Activated T-helper 1 cell treated with anti-CD3 and anti-CD28 coated beads, Interleukin-2, amount 50 U/mL, for 16 hours (primary cell): ENCODE measurements at places on chromosomes 7 and 10.

DNA sequence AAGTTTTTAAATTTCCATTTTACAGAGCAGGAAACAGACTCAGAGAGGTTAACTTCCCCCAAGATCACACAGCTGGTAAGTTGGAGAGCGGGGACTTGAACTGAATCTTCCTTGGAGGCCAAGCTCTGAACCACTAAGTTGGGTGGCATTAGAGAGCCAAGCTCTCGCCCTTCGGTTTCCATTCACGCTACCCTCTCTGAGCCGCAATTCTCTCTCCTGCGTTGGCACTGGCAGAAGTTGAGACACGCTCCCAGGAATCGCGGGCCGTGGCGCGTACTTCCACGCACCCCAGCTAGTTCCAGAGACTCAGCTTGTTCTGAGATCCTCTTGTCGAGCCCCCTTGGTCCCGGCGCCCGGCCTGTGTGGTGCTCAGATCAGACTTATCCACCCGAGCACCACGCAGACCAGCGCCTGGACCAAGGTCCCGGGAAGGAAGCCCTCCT, 29.3 kb upstream of the VAX1 start:
- DNase-seq, result no peak

DNA sequence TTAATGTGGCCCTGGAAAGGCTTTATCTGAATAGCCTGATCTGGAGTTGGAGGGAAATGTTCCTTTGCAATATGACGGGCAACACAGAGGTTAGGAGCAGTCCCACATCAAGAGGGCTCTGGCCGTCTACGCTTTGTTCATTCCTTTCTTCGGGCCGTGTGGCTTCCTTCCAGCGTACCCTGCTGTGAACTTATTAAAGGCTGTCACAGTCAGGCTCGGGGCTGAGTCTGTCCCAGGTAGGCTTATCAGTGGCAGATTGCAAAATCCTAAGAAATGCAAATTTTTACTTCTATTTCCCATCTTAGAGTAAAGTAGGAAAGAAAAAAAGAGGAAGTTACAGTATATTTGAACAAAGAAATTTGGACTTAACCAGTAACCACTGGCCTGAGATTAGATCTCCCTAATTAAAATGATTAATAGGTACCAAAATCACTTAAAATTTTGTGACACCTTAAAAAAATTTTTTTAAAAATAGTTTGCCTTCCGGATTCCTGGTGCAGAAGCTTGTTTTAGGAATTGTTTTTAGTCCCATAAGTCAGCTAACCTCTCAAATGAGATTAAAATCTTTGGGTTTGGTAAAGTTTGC, 453.1 kb upstream of the MKI67 start:
- no peak for DNase-seq

- DNase-seq, result no peak
These were observed 178.3 kb upstream of the KLF14 start for GRCh38 chr7:130912082-130912861.

- DNase-seq, result no peak
These were observed 209.3 kb upstream of the PLXDC2 start for GRCh38 chr10:19606968-19607367.

GRCh38 chr10:9819756-9820494, 1197.7 kb upstream of the CELF2 start:
- DNase-seq, result no peak

DNA sequence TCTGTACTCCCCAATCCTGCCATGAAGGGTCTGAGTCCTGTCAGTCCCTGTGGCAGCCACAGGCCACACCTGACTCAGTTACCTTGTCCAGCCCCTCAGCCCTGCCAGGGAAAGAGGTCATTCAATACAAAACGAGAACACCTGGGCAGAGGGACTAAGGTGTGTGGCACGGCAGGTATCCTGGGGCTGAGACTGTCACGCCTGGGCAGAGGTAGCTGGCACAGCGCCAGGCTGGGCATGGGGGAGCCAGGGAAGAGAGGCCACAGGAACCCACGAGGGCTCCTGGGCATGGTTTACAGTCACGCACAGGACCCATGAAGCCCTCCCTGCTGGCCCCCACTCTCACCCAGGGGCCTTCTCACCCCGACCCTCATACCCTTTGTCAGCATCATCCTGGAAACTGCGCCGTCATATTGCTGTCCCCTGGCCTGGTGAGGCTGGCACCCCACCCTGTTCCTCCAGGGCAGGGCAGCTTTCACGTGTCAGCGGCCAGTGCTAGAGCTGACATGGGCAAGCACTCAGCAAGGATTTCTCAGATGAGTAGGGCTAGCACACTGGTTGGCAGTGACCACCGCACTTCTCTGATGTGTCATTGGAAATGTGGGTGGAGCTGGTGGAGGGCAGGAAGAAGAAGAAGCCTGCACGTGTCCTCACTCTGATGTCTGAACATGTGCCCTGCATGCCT, 42.7 kb downstream of the LRRC18 start:
- DNase-seq, result no peak

DNA sequence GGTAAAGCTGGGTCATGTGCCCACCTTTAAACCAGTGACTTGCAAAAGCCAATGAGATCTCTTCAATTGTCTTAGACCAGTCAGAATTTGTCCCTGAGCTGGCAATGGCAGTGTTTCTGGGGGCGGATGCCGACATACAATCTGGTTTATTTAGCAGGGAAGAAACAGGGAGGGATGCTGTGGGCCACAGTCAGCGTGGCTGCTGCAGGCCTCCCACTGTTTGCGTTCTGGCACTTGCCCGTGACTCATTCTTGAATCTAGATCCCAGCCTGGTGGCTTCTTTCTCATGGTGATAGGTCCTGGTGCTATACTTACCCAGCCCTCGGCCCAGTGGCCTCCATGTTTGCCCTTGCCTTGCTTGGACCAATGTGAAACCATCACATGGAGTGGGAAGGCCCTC, 3.1 kb upstream of the CPA1 start:
- DNase-seq, result no peak

- no peak for DNase-seq
These were observed 11.0 kb downstream of the GUSB start for GRCh38 chr7:65971021-65971420.

DNA sequence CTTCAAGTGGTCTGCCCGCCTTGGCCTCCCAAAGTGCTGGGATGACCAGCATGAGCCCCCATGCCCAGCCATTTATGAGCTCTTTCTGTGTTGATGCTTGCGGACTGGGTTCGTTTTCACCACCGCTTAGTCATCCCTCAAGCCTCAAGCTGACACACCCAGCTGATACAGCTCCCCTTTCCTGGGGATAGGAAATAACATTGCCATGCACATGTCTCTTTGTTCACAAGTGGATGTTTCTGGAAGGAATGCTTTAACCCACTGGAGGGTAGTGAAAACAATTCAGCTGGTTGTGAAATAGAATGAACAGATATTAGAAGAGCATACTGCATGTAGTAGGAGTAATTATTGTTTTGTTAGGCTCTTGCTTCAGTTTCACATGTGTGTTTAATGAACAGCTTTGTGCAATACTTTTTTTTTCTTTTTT, 8.5 kb upstream of the METTL27 start:
- DNase-seq, result no peak

- DNase-seq, result no peak
These were observed 88.9 kb upstream of the NEBL start for GRCh38 chr10:20986049-20986448.

DNA sequence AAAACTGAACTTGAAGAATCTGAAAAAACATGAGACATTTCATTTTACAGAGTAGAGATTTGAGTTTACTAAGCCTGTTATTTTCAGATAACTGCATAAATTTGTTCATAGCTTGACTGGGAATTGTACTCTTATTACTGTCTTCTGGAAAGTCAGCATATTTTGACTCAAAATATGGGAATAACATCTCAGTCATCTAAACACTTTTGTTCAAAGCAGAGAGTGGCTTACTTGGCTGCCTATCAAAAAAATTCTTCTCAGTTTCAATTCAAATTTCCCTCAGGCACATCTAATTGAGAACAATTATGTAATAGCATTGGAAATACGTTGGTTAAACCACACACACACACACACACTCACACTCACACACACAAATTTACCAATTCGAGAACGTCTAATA, 384.6 kb downstream of the ARL4A start:
- no peak for DNase-seq

DNA sequence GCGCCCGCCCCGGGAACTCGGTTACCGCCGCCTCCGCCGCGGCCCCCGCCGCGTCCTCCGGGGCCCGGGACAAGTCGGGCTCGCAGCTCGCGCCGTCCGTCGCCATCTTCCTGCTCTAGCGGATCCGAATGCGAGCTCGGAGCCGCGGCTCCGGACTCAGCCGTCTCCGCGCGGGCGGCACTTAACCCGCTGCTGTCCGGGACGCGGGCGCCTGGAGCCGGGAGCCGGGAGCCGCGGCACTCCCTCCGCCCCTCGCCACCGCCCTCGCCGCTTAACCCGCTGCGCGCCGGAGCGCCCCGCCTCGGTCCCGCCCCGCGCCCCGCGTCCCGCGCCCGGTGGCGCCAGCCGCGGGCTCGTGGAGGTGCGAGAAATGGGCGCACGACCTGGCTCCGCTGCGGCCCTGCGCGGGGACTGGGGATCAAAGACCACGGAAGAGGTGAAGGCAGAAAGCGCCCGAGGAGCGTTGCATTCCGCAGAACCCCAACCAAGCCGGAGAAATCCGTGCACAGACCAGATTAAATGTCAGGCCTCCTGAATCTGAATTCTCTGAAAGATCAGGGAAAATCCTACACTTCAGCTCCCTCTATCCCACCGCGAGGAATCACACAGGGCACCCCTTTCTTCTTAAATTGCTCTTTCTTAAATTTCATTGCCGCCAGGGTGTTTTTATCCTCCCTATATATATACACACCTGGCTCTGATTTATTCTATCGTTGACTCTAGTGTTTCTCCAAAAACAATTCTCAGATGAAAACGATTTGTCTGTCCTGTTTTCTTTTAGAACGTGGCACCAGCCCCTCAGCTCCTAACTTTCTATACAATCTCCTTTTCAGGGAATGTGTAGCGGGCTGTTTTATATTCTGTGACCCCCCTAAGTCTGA, at the start of gene CTTNBP2:
TSS of gene CTTNBP2 (minus strand) at position 132 of the 881 bp plus-strand sequence. CDS start at position 106, 26 bp downstream.
- no peak for DNase-seq

DNA sequence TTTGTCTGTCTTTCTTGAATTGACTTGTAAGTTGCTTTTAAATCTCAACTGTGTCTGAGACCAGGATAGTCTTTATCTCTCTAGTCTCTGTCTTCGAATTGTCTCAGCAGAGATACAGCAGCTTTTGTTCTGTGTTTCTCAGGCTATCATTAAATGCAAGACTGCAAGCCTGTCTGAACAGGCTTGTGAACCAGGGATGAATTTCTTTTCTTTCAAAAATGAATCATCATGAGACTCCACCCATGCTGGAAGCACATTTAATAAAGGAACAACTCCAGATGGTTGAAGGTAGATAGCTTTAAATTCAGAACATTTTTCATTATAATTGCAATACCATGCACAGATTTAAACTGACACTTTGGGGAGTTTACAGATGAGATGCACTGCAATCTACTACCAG, 155.9 kb downstream of the SEC23IP start:
- DNase-seq, result no peak

GRCh38 chr10:78905957-78906308, 162.8 kb upstream of the ZMIZ1 start:
- DNase-seq, result no peak

DNA sequence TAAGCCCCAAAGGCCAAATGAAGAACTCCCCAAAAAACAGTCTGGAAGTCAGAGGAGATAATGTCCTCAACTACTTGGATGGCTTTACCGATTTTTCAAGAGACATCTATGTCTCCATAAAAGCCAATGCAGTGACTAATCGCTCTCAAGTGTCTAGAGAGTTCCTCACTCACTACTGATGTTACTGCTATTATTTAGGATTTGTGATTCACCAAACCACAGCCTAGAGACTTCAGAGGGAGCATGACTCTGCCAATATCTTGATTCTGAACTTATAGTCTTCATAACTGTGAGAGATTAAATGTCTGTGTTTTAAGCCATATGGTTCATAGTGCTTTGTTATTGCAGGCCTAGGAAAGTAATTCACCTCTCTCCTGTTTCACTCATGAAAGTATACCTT, 160.2 kb downstream of the IPMK start:
- DNase-seq, result no peak

- no peak for DNase-seq
These were observed 746.0 kb upstream of the POT1 start for GRCh38 chr7:125675640-125676039.

- no peak for DNase-seq
These were observed 260.6 kb downstream of the GLI3 start for GRCh38 chr7:41976411-41976810.

DNA sequence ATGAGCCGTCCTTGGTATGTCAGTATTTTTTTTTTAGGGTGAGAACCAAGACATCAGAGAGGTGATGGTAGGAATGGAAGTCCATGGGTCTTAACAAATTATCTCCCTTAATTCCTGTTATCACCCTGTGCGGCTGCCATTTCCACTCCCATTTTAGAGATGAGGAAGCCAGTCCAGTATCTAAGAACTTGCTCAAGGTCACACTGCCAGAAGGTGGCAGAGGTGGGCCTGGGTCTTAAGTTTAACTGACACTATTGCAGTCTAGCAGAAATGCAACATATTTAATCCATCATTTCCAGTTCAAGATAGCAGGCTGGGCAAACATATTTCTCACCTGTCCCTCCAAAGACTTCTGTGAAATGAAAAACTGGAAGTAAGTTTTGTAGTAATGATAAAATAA, 108.3 kb downstream of the GLI3 start:
- DNase-seq, result no peak

DNA sequence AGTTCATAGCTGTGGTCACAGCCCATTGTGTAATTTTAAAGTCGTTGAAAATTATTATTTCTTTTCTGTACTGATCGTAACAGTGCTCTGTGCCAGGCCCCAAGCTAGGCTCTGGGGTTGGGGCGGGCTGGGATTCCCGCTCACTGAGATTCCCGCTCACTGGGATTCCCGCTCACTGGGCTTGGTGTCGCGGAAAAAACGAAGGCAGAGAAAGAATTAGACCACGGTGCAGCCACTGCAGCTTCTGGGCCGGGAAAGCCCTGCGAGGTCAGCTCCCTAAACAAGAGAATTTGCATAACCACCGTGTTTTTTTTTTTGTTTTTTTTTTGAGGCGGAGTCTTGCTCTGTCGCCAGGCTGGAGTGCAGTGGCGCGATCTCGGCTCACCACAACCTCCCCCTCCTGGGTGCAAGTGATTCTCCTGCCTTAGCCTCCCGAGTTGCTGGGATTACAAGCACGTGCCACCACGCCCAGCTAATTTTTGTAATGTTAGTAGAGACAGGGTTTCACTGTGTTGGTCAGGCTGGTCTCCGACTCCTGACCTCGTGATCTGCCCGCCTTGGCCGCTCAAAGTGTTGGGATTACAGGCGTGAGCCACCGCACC, 31.2 kb downstream of the FOXK1 start:
- no peak for DNase-seq

- no peak for DNase-seq
These were observed 130.4 kb upstream of the GDF10 start for GRCh38 chr10:47169581-47169980.

GRCh38 chr7:116249969-116250553, 39.7 kb downstream of the TES start:
- DNase-seq, result no peak

GRCh38 chr10:84762754-84763394, 434.5 kb downstream of the CCSER2 start:
- DNase-seq, result no peak

DNA sequence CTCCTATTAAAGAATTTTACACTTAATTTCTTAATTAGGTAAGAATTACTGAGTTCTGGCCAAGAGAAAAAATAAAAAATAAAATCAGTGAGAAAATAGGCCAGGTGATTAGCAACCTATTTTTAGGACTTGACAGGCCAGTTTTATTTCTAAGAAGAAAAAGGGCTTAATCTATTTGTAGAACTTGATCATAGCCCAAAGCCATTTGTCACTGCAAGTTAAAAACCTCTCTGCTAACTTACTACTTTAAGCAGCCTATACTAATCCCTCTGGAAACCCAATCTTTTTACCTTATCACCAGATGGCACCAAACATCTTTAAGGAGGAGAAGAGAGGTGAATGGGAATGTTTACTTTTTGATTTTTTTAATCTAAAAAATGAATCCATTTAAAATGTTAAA, 222.1 kb upstream of the RHOBTB1 start:
- DNase-seq, result no peak
